Activated CD8-positive, alpha-beta memory T cell treated with anti-CD3 and anti-CD28 coated beads, Interleukin-2, amount 10 ng/mL, durations not matched to agents 7 days and 5 days (primary cell): ENCODE measurements at places on chromosomes 7 and 10. TPM values are rescaled to one million over a fixed set of nuclear protein-coding genes. Genes with fewer than 3 reads are reported as not detected.

- no peak for DNase-seq
Measured at GRCh38 chr10:69241575-69241974, 21.4 kb downstream of the HKDC1 start.

DNA sequence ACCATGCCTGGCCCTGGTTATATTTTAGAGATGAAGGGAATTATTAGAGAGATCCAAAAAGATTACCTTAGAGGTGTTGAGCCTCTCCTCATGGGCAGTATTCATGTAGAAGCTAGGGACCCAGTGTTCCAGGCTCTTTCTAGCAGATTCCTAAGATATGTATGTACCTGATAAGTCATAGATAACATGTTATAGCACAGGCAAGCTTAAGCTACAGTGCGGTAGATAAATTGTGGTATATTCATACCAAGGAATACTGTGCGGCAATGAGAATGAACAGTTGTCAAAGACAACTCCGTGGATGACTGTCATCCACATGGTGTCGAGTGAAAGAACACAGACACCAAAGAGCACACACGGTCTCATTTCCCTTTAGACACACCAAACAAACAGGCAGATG is 53.1 kb downstream of the TACR2 start:
- DNase-seq = no peak

The NCF1 gene
- total RNA-seq = 0.30 TPM

The OR2A5 gene
- total RNA-seq = not detected

DNA sequence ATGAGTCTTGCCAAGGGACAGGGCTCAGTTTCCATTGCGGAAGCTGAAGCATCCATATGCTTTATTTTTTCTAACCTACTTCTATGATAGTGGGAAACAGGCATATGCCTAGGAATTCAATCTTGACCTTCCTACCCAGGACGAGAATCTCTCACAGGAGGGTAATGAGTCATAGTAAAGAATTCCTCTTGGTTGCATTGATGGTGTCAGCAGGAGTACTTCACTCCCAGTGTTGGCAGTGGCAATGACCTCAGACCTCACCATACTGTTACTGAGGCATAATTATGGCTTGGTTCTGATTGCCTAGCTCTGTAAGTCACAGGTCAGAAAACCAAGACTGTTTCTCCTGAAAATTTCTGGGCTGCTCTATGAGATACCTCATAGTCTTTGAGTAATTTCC is 552.9 kb downstream of the ARL4A start:
- DNase-seq = no peak

The TMEM236 gene
- total RNA-seq = 0.12 TPM

The PDSS1 gene
- total RNA-seq = 24.1 TPM

- no peak for DNase-seq
Measured at GRCh38 chr10:102657984-102658724, 13.9 kb downstream of the TRIM8 start.

DNA sequence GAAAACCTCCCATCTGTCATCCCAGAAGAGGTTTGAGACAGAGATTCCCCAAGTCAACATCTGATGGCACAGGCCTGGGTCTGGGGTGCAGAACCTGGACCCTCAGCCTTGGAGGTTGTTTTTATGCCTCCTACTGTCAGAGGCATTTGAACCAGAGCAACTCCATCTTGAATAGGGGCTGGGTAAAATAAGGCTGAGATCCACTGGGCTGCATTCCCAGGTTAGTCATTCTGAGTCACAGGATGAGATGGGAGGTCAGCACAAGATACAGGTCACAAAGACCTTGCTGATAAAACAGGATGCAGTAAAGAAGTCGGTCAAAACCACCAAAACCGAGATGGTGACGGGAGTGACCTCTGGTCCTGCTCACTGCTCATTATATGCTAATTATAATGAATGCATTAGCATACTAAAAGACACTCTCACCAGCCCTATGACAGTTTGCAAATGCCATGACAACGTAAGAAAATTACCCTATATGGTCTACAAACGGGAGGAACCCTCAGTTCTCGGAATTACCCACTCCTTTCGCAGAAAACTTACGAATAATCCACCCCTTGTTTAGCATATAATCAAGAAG is 92.0 kb downstream of the ITGA8 start:
- DNase-seq = no peak

The COL17A1 gene
- not detected for total RNA-seq

DNA sequence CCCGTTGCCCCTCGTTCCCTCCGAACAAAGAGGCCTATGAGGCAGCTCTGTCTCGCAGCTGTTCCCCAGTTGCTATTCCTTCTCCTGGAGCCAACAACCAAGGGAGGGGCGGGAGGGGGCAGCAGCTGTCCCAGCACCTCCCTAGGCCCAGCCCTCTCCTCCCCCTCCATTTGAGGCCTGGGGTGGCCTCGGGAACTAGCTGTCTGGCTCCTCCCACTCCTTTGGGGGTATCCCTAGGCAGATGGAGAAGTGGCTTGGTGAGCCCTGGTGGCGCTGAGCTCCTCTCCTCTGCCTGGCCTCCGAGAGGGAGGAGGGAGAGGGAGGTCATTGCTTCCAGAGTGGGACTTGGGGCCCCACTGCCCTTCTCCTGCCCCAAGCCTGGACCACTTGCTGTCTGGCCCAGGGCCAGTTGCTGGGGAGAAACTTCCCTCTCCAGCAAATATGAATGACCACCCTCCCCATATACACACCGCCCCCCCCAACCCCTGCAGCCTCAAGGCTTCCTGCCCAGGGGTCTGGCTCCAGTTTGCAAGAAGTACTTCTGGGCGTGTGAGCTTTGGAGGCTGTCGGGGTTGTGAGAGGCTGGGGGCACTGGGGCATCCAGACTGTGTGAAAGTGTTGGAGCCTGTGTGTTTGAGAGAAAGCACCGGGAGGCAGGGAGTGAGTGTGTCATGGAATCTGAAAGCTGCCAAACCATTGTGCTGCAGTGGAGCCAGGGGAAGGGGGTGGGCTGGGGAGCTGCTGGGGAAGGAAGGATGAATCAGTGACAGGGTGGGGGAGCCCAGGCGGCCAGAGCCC is 3.1 kb downstream of the FLNC start:
- DNase-seq = no peak

DNA sequence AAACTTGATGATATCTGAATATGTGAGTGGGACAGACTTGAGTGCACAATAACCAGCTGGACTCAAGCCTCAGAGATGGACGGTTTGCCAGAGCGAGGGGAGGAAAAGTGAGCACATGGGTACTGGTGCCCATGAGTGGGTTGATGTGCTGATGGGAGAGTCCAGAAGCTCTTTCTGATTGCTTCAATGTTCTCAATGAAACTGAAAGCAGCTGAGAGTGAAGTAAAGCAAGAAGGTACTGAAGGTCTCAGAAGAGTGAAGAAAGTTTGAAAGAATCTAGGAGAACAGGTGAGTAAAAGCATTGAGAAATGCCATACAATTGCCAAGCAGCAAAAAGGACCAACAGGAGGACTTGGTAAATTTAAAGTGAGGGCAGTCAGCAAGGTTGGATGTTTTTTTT is 28.6 kb downstream of the CTTNBP2 start:
- no peak for DNase-seq

GRCh38 chr10:11959966-11960365 is 82.6 kb downstream of the UPF2 start:
- DNase-seq = no peak

- DNase-seq = no peak
Measured at GRCh38 chr10:73634421-73634820, 6.9 kb downstream of the MYOZ1 start.

The ZP3 gene
- total RNA-seq = 0.94 TPM

DNA sequence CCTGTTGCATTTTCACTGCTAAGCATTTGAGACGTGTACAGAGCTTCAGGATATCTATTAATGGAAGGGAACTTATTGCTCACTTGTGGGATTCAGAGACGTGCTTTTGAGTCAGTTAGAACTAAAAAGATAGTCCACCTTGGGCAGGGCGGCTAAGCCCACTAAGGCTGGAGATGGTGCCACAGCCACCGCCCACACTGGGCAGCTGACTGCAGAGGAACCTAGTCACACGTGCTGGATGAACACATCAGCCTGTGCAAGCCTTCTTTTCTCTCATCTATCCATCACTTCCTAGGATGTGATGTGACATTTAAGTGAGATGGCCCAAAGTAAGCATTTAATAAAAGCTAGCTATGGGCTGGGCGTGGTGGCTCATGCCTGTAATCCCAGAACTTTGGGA is 78.0 kb downstream of the PTPRE start:
- DNase-seq = no peak

DNA sequence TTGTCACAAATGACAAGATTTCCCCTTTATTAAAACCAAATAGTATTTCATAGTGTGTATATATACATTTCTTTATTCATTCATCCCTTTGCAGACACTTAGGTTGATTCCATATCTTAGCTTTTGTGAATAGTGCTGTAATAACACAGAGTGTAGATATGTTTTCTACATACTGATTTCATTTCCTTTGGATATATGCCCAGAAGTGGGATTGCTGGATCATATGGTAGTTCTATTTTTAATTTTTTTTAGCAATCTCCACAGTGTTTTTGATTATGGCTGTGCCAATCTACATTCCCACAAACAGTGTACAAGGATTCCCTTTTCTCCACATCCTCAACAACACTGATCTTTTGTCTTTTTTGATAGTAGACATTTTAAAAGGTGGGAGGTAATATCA is 46.4 kb downstream of the CSTF2T start:
- no peak for DNase-seq

The DRGX gene
- total RNA-seq = not detected

GRCh38 chr10:78316451-78316931 is 282.8 kb downstream of the RPS24 start:
- DNase-seq = peak; percentile 23

GRCh38 chr7:138886501-138886917 is 88.5 kb upstream of the ATP6V0A4 start:
- peak; percentile 54 for DNase-seq

DNA sequence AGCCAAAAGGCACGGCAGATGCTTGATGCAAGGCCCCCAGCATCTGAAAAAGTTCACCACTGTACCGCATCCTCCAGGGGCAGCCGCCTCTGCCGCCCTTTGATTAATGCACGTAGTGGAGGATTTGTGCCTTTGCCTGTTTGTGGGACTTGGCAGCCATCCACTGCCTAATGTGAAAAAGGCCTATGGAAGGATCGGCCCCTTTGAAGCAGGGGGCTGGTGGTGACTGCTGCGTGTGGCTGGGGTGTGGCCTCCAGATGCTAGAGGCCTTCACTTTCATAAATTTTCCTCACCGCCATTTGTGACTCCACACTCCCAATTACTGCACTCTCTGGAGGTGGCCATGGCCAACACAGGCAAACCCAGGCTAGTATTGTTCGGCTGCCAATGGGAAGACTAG is 226.0 kb downstream of the BMPER start:
- no peak for DNase-seq

The EIF4EBP2 gene
- 51.7 TPM for total RNA-seq

- DNase-seq = no peak
Measured at GRCh38 chr10:17737027-17737965, 14.7 kb upstream of the TMEM236 start.

- no peak for DNase-seq
Measured at GRCh38 chr7:129851174-129851573, 101.6 kb downstream of the UBE2H start.

The SAP25 gene
- 26.3 TPM for total RNA-seq

DNA sequence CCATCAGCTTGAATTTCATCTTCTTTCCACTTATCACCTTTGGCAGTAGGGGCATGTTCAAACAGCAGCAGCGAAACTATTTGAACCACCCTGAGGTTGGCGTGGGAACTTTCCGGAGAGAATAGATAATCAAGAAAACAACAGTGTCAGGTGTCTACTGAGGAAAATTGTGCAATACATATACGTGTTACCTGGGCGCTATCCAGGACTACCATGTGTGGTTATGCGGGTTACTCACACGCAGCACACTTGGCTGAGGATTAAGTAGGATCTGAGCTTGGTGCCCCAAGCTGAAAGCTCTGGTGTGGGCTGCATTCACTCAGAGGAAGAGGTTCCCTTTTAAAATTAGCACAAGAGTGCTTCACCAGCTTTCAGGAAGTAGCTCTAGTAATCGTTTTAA is 8.8 kb upstream of the ABI1 start:
- DNase-seq = no peak

- DNase-seq = no peak
Measured at GRCh38 chr7:49773936-49774458, 559 bp downstream of the VWC2 start.

GRCh38 chr7:155269766-155270585 is 27.7 kb upstream of the INSIG1 start:
- DNase-seq = no peak

GRCh38 chr10:84685047-84685660 is 356.8 kb downstream of the CCSER2 start:
- DNase-seq = no peak

GRCh38 chr7:138935465-138936011 is 45.7 kb downstream of the KIAA1549 start:
- DNase-seq = peak; percentile 12

DNA sequence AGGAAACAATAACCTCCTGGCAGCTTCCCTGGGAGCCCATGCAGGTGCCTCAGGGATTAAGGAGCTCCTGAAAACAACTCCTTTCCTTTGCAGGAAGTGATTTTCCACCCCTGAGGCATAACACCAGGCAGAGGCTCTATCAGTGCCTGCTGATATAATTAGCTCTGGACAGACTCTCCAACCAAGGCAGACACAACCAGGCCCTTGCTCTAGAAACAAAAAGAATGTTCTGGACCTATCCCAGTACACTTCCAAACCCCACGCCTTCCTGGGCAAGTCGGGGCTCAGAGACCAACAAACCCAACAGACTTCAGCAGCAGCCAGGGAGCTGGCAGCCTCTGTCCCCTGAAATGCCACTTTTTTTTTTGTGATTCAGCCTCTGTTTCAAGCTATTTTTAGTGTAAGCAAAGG is 247.1 kb downstream of the KCNMA1 start:
- DNase-seq = no peak

DNA sequence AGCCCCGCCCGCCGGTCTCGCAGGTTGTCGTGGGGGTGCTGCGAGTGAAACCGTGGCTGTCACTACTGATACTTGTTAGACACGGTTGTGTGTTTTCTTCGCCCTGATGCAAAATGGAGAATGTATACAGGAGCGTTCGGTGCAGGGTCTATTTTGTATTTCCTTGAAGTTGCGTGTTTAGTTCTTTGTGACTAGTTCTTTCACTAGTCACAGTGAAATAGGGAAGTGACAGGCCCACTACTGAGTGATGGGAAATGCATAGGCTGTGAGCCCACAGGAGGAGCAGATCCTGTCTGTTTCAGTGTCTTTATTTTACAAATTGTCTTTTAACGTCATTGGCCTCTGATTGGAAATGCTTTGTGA is 675 bp downstream of the ABRAXAS2 start:
- DNase-seq = no peak

The PIK3CG gene
- total RNA-seq = 50.5 TPM

GRCh38 chr7:32890010-32890792 is 1.4 kb downstream of the KBTBD2 start:
- peak; percentile 77 for DNase-seq

GRCh38 chr10:48604991-48605508 is at the start of gene ARHGAP22:
TSS of gene ARHGAP22 (minus strand) at chr10:48605073. CDS start at chr10:48604796, 277 bp downstream.
- peak; percentile 4 for DNase-seq

The MCM7 gene
- total RNA-seq = 405 TPM

The TFEC gene
- total RNA-seq = 1.2 TPM

GRCh38 chr7:159172400-159172799 is 27.7 kb upstream of the VIPR2 start:
- DNase-seq = no peak

- DNase-seq = no peak
Measured at GRCh38 chr10:51619365-51619764, 80.0 kb downstream of the CSTF2T start.

- no peak for DNase-seq
Measured at GRCh38 chr7:100353685-100354330, 4.1 kb upstream of the PILRB start.
